T-helper 2 cell treated with Interferon-gamma antibody and Interleukin-4, amounts not matched to agents 5 μg/mL and 100 μg/mL, for 36 hours (primary cell): ENCODE measurements at places on chromosomes 6 and 20.
A peak's percentile ranks its signal among the peaks of the same experiment; 100 is the strongest.

GRCh38 chr20:43238266-43238665, 48.6 kb upstream of the PTPRT start:
- DNase-seq = no peak

DNA sequence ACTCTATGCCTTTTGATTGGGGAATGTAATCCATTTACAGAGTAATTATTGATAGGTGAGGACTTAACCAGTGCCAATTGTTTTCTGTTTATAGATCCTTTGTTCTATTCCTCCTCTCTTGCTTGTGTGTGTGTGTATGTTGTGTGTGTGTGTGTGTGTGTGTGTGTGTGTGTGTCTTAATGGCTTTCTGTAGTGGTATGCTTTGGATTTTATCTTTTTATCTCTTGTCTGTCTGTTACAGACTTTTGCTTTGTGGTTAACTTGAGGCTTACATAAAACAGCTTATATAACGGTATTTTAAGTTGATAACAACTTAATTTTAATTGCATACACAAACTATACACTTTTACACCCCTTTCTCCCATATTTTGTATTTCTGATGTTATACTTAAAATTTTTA, 54.7 kb downstream of the CDC5L start:
- no peak for DNase-seq

DNA sequence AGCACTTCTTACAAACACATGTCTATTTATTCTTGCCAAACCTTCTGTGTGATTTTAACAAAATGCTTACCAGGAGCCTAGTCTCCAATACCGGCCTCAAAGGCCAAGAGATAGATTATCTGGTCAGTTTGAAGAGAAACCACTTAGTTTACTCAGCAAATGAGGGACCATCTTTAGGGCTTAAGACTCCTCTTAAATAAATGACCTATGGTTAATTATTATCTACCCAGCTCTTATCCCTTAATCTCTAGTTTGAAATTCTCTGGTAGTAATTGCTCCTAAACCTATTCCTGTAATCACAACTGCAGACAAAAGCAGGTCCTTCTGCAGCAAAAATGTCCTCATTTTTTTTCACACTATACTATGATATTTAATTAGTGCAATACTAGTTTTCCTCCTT, 301.8 kb downstream of the KIF16B start:
- DNase-seq = no peak

DNA sequence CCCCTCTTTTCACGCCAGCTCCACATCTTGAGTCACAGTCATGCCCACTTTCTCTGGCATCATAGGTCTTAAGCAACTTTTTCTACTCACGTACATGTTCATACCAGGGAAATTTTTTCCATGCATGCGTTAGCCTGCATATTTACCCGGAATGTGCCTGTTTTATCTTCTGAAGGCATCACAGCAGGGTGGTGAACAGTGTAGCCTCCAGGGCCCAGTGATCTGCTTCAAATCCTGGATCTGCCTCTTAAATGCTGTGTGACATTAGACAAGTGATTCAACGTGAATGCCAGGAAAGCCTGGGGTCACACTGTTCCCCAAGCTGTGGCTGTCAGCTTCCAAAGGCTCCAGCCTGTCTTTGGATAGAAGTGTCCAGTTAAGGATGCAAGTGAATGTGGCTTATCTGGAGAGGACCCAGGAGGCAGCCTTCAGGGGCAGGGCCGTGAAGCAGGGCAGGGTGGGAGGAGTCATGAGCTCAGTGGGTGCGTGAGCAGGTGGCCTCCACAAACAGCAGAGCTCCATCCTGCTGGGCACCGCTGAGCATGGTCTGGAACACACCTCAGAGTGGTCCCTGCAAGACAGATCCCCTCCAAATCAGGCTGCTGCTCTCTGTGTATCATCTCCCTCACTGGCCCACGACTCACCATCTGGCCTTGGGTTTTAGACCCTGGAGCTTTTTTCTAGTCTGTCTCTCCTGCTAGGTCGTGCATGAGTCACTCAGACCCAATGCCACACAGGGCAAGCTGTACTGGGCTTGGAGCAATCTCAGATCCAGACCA, 30.4 kb upstream of the CD93 start:
- no peak for DNase-seq

DNA sequence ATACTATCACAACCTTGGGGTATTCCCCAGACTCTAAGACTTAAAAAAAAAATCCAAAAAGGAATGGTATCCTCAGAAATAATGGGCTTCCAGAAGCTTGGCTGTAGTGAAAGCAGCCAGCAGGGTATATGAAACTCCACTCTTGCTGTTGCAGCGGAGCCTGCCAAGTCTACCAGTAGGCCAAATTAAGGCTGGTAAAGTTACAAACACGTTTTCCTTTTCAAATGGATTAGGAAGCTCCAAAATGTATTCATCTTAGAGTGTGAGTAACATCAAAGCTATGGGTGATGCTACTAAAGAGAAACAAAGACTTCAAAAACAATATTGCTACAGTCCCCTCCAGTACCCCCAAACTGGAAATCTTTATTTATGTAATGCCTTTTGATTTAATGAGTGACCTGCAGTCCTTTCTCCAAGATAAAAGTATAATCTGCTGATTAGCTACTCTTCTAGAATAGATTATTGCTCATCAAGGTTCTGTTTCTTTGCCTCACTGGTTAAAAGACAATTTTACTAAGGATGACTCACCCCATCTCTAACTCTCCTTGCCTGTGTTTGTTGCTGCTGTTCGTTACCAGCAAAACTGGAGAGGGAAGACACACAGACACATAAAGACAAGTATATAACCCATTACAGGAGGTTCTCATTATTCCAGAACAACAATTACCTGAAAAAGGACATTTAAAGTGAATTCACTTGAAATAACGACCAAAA, 84.9 kb downstream of the BTBD9 start:
- no peak for DNase-seq

GRCh38 chr6:166862287-166862977, 93.9 kb downstream of the RNASET2 start:
- DNase-seq = no peak

- DNase-seq = no peak
These were observed 20.9 kb upstream of the PERP start for GRCh38 chr6:138128096-138128495.

- no peak for DNase-seq
These were observed 119.7 kb downstream of the RTN4IP1 start for GRCh38 chr6:106509420-106510089.

- DNase-seq = no peak
These were observed 47.6 kb downstream of the EZR start for GRCh38 chr6:158771399-158772152.

DNA sequence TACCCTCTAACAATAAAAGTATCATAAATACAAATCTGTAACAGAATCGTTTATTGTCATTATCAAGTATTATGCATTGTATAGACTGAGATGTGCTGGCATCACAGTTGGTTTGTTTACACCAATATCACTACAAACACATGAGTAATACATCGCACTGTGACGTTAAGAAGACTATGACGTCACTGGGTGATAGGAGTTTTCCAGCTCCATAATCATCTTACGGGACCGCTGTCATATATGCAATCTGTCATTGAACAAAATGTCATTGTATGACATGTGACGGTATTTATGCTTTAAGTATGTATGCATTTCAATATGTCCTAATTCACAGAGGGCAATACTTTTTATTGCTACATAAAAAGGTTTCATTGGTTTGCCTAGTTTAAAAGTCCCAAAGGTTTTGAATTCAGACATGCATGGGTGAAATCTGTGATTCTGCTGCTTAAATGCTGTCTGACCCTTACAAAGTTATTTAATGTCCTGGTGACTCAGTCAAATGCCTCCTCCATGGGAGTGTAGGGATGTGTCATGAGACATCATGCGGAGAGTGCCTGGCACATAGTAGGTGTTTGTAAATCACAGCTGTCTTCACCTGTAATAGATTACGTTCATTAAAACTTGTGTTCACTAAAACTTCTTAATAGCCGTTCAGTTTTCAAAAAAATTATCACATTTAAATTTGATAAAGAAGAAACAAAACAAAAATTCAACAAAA, 160.7 kb upstream of the PDE10A start:
- DNase-seq = no peak

DNA sequence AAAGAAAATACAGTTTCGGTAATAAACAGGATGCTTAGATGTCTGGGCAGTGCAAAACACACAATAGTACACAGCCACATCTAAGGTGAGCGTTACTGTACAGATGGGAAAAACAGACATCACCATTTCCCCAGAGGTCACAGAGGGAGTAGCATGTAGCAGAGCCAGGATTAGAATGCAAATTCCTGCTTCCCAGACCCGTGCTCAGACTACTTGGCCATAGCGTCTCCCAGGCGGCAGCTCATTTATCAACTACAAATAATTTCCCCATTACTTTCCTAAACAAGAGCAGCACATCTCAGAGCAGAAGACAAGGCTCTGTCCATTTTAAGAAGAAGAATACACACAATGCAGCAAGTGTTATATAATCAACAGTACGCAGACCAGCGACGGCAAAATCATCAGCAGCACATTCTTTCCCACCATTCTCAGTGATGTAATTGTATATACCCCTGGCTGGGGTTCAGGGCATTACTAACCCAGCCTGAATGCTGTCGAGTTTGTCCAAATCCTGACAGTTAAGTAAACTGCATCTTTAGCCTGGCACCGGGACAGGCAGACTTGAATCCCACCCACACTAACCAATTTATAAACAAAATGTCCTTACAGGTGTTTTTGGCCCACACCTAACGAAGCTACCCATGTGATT, 61.9 kb downstream of the CNKSR3 start:
- DNase-seq = no peak

- no peak for DNase-seq
These were observed 209.0 kb upstream of the ECI2 start for GRCh38 chr6:4344317-4344899.

- no peak for DNase-seq
These were observed 10.1 kb downstream of the RPL10A start for GRCh38 chr6:35478259-35478658.

- DNase-seq = no peak
These were observed 347.3 kb downstream of the ESR1 start for GRCh38 chr6:152154559-152155356.

DNA sequence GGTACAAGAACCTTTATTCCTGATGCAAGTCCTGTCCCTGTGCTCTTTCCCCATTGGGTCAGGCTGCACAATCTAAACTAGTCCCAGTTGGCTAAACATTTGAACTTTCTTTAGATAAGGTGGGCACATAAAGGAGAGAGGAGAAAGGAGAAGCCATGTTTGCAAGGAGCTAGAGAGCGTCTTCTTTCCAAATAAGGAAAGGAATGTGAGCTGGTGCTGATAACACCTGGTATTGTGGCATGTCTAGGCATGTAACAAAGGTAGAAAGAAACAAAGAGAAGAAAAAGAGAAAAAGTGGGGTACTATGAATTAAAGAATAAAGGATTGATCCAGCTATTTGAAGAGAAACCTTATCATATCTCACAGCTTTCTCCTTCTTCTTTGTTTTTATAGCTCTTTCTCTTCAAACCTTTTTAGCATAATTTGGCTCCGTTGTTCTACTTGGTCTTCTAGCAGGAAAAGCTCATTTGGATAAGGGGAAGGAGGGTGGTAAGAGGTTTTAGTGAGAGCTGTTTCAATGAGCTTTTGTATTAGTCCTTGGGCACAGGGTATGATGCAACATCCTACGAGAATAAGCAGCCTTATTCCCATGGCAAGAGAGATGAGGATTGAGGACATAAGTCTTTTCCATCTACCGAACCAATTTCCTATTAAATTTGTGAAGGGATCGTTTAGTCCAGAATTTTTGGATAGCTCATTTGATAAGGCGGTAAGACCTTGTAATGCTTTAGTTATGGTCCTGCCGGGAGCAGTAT, 415.5 kb upstream of the MAN1A1 start:
- no peak for DNase-seq

GRCh38 chr6:106066989-106067388, 19.1 kb upstream of the PRDM1 start:
- no peak for DNase-seq

GRCh38 chr20:5267092-5267491, 49.7 kb downstream of the PROKR2 start:
- DNase-seq = no peak

- DNase-seq = no peak
These were observed 623.4 kb upstream of the FLRT3 start for GRCh38 chr20:14960831-14961230.

DNA sequence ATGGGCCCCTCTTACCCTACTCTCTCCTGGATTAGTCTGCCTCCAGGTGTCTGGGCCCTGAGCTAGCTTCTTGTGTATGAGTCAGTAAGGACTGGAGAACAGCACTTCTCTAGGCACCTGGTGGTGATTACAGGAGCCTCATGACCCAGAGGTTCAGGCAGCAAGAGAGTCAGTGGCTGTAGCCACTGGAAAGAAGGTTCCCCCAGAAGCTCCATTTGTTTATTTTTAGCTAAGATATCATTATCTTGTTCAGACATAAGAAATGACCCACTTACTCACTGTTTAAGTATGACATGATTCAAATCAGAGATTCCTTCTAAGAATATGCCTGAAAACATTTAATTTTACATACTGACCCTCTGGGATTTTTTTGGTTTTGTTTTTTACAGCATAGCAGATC, 23.6 kb upstream of the SLC4A11 start:
- DNase-seq = no peak

- DNase-seq = no peak
These were observed 2.8 kb upstream of the TSPYL4 start for GRCh38 chr6:116256694-116257093.

- DNase-seq = peak; percentile 72
These were observed 8.5 kb downstream of the CD164 start for GRCh38 chr6:109373762-109374161.

GRCh38 chr6:45498591-45498990, 120.9 kb upstream of the SUPT3H start:
- no peak for DNase-seq

- DNase-seq = no peak
These were observed 134.2 kb upstream of the LRFN2 start for GRCh38 chr6:40721271-40721952.

DNA sequence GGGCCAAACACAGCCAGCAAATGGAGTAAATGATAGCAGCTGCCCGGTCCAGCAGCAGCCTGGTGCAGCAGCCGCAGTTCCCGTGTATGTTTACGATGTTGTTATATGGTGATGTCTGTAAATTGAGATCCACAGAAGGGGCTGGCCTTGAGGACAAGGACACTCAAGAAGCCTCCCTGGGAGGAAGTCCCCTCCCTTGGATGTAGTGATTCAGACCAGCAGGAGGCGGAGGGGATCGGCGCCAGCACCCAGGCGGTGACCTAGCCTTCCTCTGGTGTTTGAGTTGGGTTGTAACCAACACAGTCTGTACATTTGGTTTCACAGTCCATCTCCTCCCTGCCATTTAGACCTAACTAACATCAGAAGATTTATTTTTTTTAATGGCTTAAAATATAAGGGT, 187.8 kb downstream of the SYNDIG1 start:
- DNase-seq = no peak

GRCh38 chr6:132253211-132253610, 148.1 kb downstream of the MOXD1 start:
- no peak for DNase-seq
